Stimulated activated CD8-positive, alpha-beta memory T cell treated with anti-CD3 and anti-CD28 coated beads, Interleukin-12 subunit alpha, Interleukin-12 subunit beta, amount 100 ng/mL, for 1 hour (primary cell): ENCODE measurements at places on chromosomes 3 and 15.

DNA sequence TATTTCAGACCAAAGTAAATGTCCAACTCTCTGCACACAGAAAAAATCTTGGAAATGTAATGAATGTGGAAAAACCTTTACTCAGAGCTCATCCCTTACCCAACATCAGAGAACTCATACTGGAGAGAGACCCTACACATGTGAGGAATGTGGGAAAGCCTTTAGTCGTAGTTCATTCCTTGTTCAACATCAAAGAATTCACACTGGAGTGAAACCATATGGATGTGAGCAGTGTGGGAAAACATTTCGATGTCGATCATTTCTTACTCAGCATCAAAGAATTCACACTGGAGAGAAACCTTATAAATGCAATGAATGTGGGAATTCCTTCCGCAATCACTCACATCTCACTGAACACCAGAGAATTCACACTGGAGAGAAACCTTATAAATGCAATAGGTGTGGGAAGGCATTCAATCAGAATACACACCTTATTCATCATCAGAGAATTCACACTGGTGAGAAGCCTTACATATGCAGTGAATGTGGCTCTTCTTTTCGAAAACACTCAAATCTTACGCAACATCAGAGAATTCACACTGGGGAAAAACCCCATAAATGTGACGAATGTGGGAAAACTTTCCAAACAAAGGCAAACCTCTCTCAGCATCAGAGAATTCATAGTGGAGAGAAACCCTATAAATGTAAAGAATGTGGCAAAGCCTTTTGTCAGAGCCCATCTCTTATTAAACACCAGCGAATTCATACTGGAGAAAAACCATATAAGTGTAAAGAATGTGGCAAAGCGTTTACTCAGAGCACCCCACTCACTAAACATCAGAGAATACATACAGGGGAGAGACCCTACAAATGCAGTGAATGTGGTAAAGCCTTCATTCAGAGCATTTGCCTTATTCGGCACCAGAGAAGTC is 8.0 kb upstream of the ZNF501 start:
- DNase-seq: no peak

- no peak for DNase-seq
Observed at GRCh38 chr3:174318181-174318580, 541.0 kb upstream of the NAALADL2 start.

- DNase-seq: no peak
Observed at GRCh38 chr3:110625201-110625747, 446.3 kb upstream of the NECTIN3 start.

DNA sequence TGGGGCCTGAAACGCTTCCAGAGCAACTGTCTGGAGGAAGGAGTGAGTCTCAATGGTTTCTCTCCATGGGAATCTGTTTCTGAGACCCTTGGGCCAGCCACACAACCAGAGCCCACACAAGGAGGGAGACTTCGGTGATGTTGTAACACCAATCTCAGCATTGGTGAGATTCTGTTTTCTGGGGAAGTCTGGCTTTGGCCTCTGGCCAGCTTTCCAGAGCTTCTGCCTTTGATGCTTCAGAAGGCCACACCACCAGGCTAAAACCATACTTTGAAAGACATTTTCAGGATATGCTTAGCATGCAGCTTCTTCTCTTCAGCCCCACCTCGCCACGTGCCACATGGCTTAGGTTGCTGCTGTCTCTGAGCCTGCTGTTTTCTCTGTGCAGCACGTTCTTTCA is 3.6 kb upstream of the EEFSEC start:
- no peak for DNase-seq

GRCh38 chr15:83858820-83859505 is 205.0 kb downstream of the ADAMTSL3 start:
- DNase-seq: no peak

GRCh38 chr3:71579326-71579934 is 4.1 kb downstream of the FOXP1 start:
- no peak for DNase-seq

- no peak for DNase-seq
Observed at GRCh38 chr15:28956491-28956890, 70.7 kb downstream of the APBA2 start.

- no peak for DNase-seq
Observed at GRCh38 chr3:144235489-144235888, 263.9 kb downstream of the DIPK2A start.

DNA sequence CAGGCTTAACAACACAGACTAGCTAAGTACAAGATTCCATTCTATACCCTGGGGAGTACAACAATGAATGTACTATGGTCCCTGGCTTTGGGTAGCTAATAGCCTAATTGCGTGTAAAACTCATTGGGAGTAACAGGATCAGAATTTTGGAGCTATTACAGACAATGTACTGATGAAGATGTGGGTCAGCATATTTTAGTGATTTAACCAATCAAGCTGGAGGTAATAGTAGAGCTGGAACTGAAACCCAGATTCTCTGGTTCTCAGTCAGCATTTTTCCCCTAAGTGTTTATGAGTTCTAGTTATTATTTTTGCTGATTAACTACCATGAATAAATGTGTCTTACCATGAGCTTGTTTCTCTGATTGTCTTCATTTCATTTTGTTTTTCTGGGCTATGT is 578.7 kb downstream of the NLGN1 start:
- no peak for DNase-seq

- no peak for DNase-seq
Observed at GRCh38 chr3:36543276-36543997, 163.1 kb downstream of the STAC start.

- DNase-seq: no peak
Observed at GRCh38 chr3:10744098-10744465, 71.9 kb upstream of the SLC6A11 start.

DNA sequence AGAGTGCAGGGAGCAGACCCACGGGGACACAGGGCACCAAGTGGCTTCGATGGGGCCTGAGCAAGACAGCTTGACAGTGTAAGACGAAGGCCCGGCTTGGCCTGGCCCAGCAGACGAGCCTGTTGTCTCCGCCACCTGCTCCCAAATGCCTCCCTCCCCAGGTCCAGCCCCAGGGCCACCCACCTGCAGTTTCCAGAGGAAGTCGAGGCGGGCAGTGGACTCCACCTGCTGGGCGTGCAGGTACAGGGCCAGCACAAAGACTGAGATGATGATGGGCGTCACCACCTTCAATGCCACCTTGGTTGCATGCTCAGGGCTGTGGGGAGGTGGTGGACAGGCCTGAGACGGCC is 94.1 kb downstream of the SEC22A start:
- no peak for DNase-seq
